Stimulated activated CD8-positive, alpha-beta memory T cell treated with anti-CD3 and anti-CD28 coated beads, Interleukin-7, amount 100 ng/mL, for 1 hour (primary cell): ENCODE measurements at places on chromosomes 11 and 22.

- DNase-seq: no peak
These were observed 24.3 kb downstream of the LMO2 start for GRCh38 chr11:33867561-33867960.

GRCh38 chr22:36222887-36223450, 16.4 kb downstream of the APOL2 start:
- no peak for DNase-seq

DNA sequence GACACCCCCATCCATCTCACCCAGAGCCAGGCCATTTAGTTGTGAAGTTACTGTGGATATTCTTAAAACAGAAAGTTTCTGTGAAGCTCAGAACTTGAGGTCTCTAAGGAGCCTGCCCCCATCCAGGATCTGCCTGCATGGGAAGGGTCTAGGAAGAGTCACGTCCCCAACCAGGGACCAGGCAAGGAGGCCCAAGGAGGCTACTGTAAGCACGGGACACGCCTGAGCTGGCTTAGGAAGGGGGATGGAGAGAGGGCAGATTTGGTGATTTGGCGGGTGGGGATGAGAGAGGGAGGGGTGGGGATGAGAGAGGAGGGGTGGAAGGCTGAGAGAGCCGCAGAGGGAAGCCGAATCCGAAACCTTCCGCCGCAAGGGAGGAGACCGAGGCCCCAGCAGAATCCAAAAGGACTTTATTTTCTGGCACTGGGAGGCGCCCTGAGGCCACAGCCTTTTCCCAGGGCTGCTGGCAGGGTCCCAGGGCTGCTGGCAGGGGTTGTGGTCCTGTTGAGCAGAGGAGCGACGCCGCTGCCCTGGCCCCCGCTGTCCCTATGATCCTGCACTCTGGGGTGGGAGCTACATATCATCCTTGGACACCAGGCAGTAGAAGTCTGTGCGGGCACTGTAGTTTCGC, 9.4 kb downstream of the SIGIRR start:
- DNase-seq: no peak

- DNase-seq: no peak
These were observed 226.4 kb downstream of the ADAMTS15 start for GRCh38 chr11:130674686-130675308.

DNA sequence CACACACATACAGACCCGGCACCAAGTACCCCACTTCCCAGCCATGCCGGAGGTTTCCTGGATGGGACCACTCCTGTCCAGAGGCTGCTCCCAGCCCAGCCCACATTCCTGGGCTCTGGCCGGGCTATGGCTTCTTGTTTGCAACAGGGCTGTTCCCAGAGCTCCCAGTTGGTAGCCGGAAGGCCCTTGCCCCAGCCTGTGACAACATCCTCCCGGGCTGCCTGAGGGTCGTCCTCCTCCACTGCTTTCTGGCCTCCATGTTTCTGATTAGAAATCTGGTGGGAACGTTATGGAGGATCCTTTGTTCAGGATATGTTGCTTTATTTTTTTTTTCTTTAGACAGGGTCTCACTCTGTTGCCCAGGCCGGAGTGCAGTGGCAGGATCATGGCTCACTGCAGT, 952 bp upstream of the CYP2D6 start:
- no peak for DNase-seq

- DNase-seq: no peak
These were observed 23.8 kb downstream of the CD82 start for GRCh38 chr11:44589301-44589700.
